ENCODE measurements at places on chromosomes 2 and 18. TPM values are rescaled to one million over a fixed set of nuclear protein-coding genes. Genes with fewer than 3 reads are reported as not detected.
A peak's percentile ranks its signal among the peaks of the same experiment; 100 is the strongest.

DNA sequence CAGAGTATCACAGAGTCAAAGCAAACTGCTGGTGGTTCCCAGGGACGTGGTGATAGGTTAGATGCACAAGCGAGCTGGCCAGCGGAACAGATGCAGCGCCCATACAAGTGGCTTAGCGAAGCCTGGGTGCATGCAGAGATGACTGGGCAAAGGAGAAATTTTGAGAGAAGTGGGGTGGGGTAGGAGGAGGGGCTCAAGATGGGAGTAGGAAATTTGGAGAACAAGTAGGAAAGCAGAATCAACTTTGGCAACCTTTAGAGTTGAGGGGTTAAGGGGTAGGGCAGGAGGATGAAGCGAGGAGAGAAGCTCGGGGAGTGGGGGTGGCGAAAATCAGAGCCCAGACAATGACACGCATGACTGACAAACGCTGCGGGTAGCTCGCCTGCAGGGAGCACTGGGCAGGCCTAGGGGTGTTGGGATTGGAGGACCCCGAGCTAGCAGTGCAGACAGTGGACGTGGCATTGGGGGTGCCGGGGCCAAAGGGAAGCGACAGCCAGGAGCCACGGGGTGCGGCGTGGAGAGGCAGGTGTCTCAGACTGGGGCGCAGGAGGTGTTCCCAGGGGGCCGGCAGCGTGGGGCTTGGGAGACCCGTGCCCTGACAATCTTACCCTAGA lies 431 bp downstream of the FAM98A start:
- peak; percentile 68 for DNase-seq

- DNase-seq, result no peak
Observed at GRCh38 chr2:128695646-128696220, 377.1 kb upstream of the HS6ST1 start.

DNA sequence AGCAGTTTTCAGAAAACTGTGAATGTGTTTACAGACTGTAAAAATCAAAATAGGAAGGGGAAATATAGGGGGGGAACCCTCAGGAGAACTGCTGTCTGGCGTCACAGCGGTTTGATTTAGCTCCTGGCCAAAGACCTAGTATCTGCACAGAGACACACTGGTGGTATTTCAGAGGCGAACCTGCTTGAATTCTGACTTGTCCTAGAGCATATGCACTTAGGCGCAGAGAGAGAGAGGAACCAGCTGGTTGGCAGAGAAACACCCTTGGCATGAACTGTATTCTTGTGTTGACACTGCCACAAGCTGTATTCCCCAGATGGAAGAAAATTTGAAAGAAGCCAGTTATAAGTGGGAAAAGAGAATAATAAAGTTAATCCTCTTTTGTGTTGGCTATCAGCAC lies 506.5 kb upstream of the NRP2 start:
- no peak for DNase-seq

DNA sequence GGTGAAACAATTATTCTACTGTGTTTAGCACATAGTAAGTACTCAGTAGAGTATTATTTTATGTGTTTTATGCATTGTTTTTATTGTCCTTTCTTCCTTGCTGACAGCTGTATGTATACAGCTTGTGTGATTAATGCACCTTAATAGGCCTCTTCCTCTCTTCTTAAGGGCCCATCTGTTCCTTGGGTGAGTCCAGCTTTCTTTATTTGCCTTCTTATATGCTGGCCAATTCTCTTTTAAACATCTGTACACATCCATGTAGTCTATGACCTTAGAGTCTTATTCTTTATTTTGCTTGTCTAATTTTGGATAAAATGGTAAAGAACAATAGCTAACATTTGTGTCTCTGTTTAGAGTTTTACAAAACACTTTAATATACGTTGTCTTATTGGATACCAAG lies 333.7 kb upstream of the MEIS1 start:
- no peak for DNase-seq

GRCh38 chr2:225894236-225894980 lies 494.9 kb downstream of the NYAP2 start:
- DNase-seq, result peak; percentile 67

DNA sequence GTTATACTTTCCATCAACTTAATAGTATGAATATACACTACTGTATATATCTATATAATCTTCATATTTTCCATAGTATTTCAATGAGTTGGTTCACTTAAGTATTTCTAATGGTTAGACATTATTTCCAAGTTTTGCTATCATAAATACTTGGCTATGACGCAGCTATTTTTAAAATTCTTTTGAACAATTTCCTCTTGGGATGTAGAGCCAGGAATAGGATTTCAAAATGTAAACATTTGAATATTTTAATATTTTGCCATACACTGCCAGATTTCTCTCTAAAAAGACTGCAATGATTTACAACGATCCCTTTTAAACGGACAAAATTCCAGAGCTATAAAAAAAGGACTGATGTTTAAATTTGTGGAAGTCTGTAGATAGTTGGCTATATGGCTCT lies 95.6 kb downstream of the NUP35 start:
- no peak for DNase-seq

DNA sequence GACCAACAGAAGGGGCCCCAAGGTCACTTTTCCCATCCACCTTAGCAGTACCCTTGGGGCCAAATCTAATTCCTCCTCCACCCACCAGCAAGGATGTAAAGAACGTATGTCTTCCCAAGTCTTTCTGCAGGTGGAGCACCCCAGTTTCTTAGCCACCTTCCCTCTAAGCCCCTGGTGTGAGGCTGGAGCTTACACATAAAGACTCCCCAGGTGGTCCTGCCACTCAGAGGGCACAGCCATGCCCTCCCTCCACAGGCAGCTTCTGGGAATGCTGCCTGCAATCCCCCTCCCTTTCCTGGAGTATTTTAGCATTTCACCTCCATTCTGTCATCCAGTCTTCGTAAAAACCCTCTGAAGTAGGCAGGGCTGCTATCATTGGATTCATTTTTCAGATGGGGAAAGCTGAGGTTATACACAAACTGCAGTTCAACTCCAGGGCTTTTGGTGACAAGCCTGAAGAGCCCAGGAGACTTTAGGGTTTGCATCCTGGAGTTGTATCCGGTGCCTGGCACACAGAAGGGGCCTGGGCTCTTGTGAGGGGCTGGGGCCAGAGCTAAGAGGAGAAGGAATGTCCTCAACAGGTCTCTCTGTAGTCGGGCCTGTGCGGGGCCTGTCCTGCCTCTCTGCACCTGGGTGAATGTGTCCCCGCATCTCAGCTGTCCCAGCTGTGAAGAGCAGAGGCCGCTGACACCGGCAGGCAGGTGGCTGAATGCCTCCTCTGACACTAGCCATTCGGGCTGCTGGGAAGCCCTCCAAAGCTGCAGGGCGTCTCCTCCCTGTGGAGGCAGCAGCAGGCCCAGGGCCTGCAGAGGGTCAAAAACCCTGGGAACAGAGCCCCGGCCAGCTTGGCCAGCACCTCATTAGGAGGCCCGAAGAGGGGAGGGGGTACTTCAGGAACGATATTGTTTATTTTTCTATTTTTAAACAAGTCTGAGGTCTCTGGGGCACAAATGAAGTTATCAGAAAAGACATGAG lies 27.6 kb downstream of the CIB4 start:
- no peak for DNase-seq

DNA sequence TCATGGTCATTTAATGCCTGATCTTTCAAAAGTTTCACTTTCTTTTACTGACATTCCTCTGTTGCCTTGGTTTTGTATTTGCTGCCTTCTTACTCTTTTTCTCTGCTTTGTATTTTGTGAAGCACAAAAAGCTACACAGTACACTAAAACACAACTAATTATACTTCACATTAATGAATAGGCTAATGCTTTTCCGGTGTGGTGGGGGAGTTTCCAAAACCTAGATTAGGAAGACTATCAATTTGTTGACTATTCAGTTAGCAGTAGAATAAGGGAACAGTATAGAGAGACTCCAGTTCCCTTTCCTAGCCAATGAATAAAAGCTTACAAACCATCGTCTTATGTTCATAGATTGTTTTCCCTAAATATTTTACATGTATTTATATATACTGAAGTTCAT lies 468.3 kb downstream of the SPAG16 start:
- DNase-seq, result no peak

- peak; percentile 52 for DNase-seq
Observed at GRCh38 chr2:202418027-202418426, 41.9 kb downstream of the BMPR2 start.

DNA sequence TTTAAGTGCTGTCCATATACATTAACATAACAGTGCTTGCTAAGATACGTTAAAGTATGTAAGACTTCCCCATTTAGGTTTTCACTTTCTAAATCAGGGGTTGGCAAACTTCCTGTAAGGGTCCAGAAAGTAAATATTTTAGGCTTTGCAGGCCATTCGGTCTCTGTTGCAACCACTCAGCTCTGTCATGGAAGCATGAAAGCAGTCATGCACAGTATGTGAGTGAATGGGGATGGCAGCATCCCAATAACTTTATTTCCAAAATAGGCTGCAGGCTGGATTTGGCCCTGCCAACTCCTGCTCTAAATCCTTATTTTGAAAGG lies 128.7 kb downstream of the PLA2R1 start:
- DNase-seq, result no peak

DNA sequence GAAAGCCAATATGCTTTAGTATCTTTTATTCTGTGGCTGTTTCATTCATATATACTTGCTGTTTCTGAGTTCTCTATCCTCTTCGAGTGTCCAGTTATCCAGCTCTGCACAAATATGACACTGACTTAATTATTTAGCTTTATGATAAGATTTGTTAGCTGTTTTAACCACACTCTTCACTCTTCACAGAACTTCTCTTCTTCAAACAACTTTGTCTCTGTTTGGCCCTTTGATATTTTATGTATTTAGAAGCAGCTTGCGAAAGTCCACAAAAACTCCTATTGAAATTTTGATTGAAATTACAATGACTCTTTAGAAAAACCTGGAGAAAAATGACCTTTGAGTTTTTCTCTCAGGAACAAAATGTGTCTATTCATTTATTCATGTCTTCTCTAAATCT lies 407.0 kb downstream of the CPS1 start:
- no peak for DNase-seq

GRCh38 chr2:67927501-67927900 lies 135.3 kb downstream of the C1D start:
- no peak for DNase-seq

DNA sequence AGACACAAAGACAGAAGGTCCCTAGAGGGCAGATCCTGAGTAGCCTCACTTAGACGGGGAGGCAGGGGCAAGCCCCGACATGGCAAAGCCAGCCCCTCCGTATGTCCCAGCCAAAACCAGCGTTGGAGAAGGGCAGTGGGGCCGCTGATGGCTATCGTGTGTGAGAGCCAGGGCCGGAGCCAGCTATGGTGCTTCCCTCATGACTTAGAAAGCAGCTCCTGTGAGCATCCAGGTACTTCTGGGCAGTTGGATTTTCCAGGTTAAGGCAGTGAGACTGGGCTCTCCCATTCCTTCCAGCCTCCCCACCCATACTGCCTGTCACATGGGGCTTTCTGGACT lies 31.2 kb upstream of the ROCK2 start:
- DNase-seq, result no peak

DNA sequence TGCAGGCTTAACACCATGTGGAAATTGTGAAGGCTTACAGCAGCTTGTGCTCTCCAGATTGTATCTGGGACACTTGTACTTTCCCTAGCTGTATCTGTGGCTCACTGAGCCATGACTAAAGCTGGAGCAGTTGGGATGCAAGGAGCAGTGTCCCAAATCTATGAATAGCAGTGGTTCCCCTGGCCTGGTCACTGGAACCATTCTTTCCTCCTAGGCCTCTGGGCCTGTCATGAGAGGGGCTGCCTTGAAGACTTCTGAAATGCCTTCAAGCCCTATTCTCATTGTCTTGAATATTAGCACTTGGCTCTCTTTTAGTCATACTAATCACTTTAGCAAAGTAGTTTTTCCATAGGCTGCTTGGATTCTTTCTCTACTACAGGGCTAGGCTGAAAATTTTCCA lies 186.8 kb upstream of the LRATD1 start:
- no peak for DNase-seq

GRCh38 chr2:152448606-152449005 lies 113.6 kb downstream of the FMNL2 start:
- DNase-seq, result no peak

The KLHL14 gene
- not detected for total RNA-seq

The GALNT5 gene
- total RNA-seq, result 7.7 TPM

The GKN2 gene
- total RNA-seq, result not detected

The SCG2 gene
- total RNA-seq, result 0.97 TPM

The EPAS1 gene
- 132 TPM for total RNA-seq

The TMEM198 gene
- 2.9 TPM for total RNA-seq

The EFEMP1 gene
- 65.1 TPM for total RNA-seq

The ANKAR gene
- total RNA-seq, result 7.1 TPM

The CNDP1 gene
- total RNA-seq, result not detected

The DNAH6 gene
- under 0.01 TPM for total RNA-seq

All from fibroblast of villous mesenchyme (primary cell).